ENCODE measurements at places on chromosomes 7 and 10. TPM values are rescaled to one million over a fixed set of nuclear protein-coding genes. Genes with fewer than 3 reads are reported as not detected.

ELMO1 gene
- 2.7 TPM for total RNA-seq

LOXL4 gene
- total RNA-seq, result 3.9 TPM

CCL24 gene
- total RNA-seq, result not detected

ABCA13 gene
- not detected for total RNA-seq

ZNF248 gene
- total RNA-seq, result 5.6 TPM

SAMD9L gene
- total RNA-seq, result 6.5 TPM

HOXA2 gene
- total RNA-seq, result not detected

CYP26C1 gene
- under 0.01 TPM for total RNA-seq

BMPR1A gene
- total RNA-seq, result 21.6 TPM

UNCX gene
- total RNA-seq, result not detected

SPDYE6 gene
- total RNA-seq, result not detected

TAS2R3 gene
- 0.54 TPM for total RNA-seq

TUBB8 gene
- total RNA-seq, result not detected

PRSS58 gene
- not detected for total RNA-seq

C7orf57 gene
- total RNA-seq, result not detected

SPDYE9 gene
- not detected for total RNA-seq

SGCE gene
- total RNA-seq, result 143 TPM

ZNF503 gene
- total RNA-seq, result 31.3 TPM

AEBP1 gene
- total RNA-seq, result 165 TPM

CYP3A4 gene
- not detected for total RNA-seq

ZRANB1 gene
- total RNA-seq, result 17.0 TPM

MCM10 gene
- 0.31 TPM for total RNA-seq

FZD1 gene
- total RNA-seq, result 21.9 TPM

PTF1A gene
- not detected for total RNA-seq
